GM06990 (cell line): ENCODE measurements at places on chromosomes 1 and 21.

DNA sequence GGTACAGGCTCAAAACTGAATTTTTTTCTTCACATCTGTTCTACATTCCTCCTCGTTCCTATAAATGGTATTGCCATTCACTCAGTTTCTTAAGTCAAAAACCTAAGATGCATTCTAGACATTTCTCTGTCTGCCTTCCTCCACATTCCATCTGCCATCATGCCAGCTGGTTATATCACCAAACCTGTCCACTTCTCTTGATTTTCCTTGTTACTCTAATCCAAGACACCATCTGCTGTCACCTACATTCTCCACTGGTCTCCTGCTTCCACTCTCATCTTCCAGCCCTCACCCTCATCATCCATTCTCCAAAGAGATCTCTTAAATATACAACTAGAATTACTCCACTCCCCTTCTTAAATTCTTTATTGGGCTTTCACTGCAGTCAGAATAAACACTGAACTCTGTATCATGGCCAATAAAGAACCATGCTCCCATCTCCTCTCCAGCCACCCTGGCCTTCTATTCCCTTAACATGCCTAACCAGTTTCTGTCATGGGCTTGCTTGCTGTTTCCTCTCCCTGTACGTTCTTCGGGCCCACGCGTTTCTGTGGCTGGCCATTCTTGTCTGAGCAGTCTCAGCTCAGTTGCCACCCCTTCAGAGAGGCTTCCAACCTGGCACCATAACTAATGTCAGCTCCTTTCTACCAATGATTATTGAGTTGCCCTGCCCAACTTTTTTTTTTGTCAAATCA is 278.3 kb downstream of the ST6GALNAC3 start:
- no peak for DNase-seq

DNA sequence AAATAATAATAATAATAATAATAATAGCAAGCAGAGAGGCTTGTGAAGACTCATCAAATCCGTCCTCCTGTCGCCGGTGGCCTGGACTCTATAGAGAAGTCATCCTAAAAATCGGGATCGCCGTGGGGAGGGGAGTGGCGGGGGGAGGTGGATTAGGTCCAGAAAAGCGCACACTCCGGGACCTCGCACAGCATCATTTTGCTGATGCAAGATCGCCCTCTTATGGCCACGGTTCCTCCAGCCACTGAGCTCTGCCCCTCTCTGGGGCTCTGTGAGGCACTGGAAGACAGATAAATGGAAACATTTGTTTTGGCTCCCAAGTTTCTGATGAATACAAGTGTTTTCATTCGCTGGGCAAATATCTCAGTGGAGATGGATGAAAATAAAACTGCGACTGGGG is 612.0 kb downstream of the MATN1 start:
- DNase-seq, result no peak

GRCh38 chr1:89972024-89972423 is 22.9 kb upstream of the ZNF326 start:
- DNase-seq, result no peak

DNA sequence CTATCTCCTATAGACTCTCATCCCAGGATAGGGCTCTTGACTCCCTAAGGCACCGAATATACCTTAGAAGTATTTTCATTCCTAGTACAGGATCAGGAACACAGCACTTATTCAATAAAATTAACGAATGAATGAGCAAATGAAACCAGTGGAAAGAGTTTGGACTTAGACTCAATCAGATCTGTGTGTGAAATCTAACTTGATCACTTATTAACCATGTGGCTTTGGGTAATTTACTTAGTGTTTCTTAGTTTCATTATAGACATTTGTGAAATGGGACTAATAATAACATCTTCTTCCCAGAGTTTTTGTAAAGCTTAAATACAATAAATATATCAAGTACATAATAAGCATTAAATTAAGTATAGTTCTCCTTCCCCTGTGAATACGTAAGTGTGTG is 230.1 kb downstream of the ADGRL2 start:
- no peak for DNase-seq

- DNase-seq, result no peak
Measured at GRCh38 chr1:29860056-29860455, 623.7 kb downstream of the PTPRU start.

DNA sequence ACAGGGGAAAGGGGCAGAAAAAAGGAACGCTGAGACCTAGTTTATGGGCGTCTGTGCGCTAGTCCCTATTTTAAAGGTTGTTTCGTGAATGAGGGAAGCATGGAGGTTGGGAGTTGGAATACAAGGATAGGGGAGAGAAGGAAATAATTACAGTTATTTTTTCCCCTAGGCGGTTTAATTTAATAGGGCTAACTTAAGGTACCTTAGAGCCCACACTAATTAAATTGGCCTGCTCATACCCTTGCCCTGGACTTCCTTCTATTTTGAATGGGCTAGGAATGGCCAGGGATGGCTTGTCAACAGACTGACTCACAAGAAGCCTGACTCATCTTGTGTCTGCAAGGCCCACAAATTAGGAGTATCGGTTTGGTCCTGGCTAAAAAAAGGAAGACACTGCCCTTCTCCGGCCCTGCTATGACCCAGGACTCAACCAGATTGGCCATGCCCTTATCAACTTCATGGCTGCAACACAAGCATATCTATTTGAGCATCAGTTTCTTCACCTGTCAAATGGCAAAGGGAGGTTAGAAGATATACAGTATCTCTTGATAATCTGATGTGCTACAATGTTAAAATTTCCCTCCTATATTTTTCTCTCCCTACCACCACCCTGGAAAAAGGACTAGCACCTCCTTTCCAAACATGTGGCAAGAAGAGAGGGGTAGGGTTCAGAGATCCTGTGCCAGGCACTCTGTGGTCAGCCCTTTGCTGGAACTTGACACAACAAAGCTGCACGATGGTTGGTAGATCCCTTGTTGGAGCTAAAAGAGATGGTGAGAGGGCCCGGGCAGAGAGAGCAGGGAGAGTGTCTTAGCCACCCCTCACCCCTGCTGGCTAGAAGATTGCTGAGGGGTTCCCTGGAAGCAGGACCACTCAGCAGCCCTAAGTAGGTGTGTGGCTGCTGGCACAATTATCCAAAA is 2.2 kb upstream of the SSBP3 start:
- no peak for DNase-seq

- DNase-seq, result no peak
Measured at GRCh38 chr1:180528868-180529470, 26.6 kb upstream of the ACBD6 start.

GRCh38 chr21:36415375-36415774 is 30.2 kb downstream of the CHAF1B start:
- DNase-seq, result no peak

- no peak for DNase-seq
Measured at GRCh38 chr1:47814612-47815395, 182.4 kb downstream of the TRABD2B start.

DNA sequence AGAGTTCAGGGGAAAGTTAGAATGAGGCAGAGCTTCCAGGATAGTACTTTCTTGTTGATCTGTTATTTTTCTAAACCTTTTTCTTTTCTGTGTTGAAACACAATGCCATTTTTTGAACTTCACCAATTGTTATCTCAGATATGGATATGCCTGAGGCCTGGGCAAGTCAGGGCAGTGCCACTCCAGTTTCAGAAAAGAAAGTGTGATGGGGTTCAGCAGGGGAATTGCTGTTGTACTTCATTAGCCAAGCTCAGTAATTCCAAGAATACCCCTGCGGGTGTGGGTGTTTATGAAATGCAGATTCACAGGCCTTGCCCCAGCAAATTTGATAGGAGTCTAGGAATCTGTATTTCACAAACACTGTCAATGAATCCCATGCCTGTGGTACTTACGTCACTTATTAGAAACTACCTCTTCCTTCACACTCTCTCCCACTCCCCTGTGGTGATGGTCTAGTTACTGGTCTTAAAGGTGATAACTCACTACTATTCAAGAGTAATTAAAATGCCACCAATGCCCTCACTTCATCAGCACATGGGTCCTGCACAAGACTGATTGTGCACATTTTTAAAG is 142.3 kb downstream of the PBX1 start:
- DNase-seq, result no peak

- no peak for DNase-seq
Measured at GRCh38 chr1:197277166-197277565, 9.1 kb downstream of the CRB1 start.

- no peak for DNase-seq
Measured at GRCh38 chr1:163346326-163346870, 24.6 kb downstream of the NUF2 start.

- DNase-seq, result no peak
Measured at GRCh38 chr21:39845571-39846130, 21.6 kb upstream of the PCP4 start.

GRCh38 chr1:73626326-73626725 is 571.6 kb downstream of the LRRIQ3 start:
- no peak for DNase-seq

- no peak for DNase-seq
Measured at GRCh38 chr1:6824665-6825368, 39.6 kb downstream of the CAMTA1 start.

GRCh38 chr1:244074559-244075171 is 23.6 kb downstream of the ZBTB18 start:
- DNase-seq, result peak; percentile 28

DNA sequence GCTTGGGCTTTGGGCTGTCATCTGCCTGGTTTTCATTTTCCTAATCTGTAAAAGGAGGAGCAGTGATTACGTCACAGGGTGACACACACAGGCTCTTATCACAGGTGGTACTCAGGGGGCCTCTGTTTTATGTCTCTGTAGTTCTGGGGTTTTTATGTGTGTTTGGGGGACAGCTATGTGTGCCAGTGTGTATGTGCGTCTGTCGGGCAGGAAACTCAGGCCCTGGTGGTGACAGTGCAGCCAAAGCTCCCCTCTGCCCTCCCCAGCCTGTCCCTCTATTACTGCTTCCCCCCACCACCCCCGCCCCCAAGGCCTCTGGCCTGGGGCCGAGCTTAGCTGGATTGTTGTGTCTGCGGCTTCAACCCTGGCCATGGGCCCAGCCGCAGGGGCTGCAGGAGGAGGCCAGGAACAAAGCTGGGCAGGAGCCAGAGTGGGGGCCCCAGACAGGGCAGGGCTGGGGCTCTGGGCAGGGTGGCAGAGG is 13.3 kb downstream of the MFAP2 start:
- DNase-seq, result no peak

GRCh38 chr21:26967062-26967913 is at the start of gene ADAMTS5:
ADAMTS5 (minus strand) TSS chr21:26967088; CDS start chr21:26966391, 697 bp downstream.
- DNase-seq, result no peak

DNA sequence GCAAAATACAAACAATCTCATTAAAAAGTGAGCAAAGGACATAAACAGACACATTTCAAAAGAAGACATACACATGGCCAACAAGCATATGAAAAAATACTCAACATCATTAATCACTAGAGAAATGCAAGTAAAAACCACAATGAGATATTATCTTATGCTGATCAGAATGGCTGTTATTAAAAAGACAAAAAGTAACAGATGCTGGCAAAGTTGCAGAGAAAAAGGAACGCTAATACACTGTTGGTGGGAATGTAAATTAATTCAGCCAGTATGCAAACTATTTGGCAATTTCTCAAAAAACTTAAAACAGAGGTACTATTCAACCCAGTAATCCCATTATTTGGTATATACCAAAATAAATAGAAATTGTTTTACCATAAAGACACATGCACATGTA is 32.2 kb upstream of the TNFSF18 start:
- DNase-seq, result no peak

DNA sequence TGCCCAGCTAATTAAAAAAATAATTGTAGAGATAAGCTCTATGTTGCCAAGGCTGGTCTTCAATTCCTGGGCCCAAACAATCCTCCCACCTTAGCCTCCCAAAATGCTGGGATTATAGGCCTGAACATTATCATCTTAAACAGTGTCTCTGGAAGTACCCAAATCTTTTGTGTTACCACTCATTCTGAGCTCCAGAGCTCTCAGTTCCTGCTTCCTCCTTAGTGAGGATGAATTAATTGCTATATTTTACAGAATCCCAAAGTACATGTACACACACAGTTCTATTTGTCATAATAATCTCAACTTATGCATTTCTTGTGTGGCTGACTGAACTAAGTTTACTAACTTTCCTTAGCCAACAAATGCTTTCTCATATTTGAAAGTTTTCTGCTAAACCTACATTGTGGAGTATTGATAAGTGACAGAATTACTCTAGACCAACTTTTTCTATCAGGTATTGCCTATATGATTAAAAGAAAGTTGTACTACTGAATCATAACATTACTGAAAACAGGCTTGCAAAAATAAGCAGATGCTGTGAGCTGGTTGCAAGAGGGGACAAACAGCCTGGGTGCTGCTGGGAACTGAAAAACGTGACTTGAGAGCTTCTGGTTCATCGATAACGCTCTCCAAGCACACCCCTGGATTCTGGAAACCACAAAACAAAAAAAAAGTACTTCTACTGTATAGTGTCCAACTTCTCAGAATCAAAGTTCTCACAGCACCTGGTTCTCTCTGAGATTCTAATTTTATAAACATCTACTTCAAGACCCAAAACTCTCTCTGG is 15.3 kb downstream of the VAV3 start:
- peak; percentile 58 for DNase-seq

GRCh38 chr1:162704673-162705424 is 72.6 kb downstream of the DDR2 start:
- no peak for DNase-seq

DNA sequence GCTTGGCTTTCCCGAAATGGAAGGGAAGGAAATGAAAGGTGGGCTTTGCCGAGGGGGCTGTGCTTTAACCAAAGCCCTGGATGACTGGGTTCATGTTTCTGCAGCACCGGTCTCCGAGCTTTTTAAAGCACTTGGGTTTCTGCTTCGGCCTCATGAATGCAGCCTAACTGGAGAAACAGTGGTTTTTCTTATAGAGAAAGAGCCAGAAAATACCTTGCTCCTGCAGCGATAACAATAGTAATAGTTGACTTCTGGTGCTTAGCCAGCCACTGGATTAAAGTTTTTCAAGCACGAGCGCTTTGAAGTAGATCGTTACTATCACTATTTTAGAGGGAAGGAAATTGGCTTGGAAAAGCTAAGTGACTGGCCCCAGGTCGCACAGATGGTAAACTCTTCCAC is 500 bp upstream of the DOCK7 start:
- no peak for DNase-seq

DNA sequence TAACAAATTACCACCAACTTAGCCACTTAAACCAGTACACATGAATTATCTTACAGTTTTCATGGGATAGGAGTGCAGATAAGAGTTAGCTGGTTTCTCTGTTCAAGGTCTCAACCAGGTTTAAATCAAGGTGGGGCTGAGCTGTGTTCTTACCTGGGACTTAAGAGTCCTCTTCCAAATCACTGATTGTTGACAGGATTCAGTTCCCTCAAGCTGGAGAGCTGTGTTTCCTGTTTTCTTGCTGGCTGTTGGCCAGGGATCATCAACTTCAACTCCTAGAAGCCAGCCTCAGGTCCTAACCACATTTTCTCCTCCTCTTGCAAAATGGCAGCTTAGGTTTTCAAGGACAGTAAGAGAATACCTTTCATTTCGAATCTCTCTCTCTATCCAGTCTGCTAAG is 123.8 kb upstream of the CHRM3 start:
- no peak for DNase-seq

DNA sequence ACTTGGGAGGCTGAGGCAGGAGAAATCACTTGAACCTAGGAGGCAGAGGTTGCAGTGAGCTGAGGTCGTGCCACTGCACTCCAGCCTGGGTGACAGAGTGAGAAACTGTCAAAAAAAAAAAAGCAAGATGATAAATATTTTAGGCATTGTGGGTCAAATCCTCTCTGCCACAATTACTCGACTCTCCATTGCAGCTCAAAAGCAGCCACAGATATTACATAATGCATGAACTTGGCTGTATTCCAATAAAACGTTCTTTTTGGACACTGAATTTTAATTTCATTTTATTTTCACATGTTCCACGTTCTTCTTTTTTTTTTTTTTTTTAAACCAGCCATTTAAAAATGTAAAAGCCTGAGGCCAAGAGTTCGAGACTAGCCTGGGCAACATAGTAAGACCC is 69.4 kb downstream of the TCP10L start:
- no peak for DNase-seq
